ENCODE measurements at places on chromosomes 13 and 19.
A peak's percentile ranks its signal among the peaks of the same experiment; 100 is the strongest.

DNA sequence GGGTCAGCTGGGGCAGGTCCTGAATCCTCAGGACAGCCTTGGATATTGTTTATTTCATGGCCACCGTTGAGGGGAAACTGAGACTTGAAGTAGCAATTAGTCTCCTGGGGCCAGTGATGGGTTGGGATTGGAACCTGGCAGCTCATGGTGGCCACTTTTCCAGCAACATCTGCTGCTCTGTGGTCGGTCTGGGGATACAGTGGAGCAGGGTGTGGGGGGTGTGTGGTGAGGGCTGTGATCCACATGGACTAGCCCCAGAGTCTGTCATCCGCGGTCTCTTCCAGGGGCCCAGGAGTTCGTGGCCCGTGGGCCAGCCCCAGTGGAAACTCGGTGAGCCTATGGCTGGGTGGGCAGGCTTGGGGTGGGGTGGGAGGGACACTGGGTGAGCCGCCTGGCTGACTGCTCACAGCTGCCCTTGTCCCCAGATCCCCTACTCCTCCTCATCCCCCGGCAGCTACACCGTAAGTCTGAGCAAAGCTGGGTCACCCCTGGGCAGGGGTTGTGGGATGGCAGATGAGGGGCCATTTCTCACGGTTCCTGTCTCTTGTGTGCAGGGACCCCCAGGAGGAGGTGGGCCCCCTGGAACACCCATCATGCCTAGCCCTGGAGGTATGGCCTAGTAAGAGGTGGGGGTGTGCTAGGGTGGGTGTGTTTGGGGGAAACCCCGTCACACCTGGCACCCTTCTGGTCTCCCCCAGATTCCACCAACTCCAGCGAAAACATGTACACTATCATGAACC lies 5.5 kb downstream of the ISYNA1 start:
- DNase-seq, result no peak

GRCh38 chr19:34639491-34640085 lies 37.4 kb downstream of the SCGB2B2 start:
- DNase-seq, result no peak

DNA sequence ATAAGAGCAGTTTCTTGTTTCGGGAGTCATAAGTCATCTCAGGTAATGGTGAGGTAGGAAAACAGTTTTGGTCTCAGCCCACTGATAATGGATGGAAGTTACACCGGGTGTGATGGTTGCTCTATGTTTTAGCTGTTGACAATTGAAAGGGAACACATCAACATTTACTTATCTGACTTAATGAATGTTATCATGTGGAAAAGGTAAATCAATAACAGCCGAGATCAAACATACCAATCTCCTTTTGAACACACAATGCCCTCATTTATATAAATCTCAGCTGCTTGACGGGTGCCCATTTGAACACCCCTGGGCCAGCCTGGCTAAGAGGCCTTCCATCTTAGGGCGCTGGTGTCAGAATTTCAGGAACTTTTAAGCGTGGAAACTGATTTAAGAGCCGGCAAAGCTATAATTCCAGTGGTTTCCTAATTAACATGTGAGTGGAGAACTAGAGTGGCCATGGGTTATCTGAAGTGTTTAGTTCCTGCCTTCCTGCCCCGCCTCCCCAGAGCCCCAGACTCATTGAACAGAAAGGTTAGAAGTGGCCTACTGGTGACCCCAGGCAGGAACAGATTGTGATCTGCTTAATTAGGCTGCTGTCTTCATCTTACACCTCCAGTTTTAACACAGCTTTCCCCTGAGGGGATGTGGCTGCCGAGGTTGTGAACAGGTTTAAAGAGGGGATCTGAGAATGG lies 572.7 kb downstream of the FGF9 start:
- no peak for DNase-seq

GRCh38 chr19:28103921-28104320 lies 1109.0 kb downstream of the UQCRFS1 start:
- DNase-seq, result no peak

DNA sequence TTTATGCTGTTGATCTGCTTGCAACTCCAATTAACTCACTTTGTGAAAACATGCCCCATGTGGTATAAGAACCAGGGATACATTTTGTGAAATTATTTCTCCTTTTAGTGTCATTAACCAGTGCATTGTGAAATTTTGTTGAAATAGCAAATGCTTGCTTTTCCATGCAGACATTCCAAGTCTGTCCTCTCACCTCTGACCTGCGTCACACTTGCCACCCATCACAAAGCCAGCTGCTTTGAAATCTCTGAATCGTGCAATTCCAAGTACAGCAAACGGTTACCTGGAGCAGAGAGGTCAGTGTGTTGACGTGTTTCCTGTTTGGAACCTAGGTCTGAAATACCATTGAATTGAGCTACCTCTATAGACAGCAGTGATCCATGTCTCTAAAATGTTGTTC lies 4.9 kb upstream of the SLC25A15 start:
- DNase-seq, result peak; percentile 22

GRCh38 chr19:10431943-10432735 lies 11.8 kb downstream of the PDE4A start:
- no peak for DNase-seq

GRCh38 chr19:2974342-2975041 lies 2.9 kb upstream of the TLE6 start:
- DNase-seq, result no peak

GRCh38 chr13:41854758-41855157 lies 106.2 kb downstream of the VWA8 start:
- no peak for DNase-seq

DNA sequence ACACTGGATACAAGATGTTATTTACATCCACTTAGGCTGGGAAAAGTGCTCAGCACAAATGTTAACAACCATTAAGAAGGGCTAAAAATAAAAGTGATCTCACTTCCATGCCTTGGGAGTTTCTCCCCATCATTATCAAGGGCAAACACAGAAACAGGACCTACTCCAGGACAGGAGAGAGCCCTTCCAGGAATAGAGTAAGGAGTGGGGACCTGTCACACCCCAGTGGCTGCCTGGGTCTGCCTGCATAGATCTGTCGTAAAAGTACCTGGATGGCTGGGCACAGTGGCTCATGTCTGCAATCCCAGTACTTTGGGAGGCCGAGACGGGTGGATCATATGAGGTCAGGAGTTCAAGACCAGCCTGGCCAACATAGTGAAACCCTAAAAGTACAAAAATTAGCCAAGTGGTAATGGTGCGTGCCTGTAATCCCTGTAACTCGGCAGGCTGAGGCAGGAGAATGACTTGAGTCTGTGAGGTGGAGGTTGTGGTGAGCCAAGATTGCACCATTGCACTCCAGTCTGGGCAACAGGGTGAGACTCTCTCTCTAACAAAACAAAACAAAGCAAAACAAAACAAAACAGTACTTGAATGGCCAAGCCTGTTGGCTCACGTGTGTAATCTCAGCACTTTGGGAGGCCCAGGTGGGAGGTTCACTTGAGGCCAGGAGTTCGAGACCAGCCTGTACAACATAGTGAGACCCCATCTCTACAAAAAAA lies 5.6 kb downstream of the ATP8A2 start:
- DNase-seq, result no peak

DNA sequence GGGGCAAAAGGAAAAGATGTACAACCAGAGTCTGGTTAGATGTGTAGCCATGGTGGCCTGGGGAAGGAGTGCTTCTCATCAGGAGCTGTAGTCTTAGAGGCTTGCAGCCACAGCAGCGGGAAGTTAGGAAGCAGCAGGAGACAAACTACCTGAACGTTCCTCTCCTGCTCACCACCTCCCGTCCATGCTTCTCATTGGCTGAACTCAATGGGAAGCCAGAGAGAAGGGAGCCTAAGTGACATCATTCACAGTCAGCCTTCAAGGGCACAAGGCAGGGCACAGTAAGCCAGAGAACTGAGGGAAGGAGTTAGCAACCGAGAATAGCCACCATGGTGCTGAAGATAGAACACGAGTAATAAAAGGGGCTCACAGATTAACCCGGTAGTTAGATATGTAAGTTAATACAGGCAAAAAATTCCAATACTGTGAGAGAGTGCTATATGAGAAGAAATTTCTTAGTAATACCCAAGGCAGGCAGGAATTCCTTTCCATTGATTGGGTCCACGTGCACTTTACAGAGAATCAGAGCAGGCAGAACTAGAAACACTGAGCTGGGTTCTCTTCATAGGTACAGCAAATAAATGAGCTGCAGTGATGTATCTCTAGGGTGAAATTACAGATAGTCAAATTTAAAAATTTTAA lies 391.5 kb upstream of the DACH1 start:
- no peak for DNase-seq

DNA sequence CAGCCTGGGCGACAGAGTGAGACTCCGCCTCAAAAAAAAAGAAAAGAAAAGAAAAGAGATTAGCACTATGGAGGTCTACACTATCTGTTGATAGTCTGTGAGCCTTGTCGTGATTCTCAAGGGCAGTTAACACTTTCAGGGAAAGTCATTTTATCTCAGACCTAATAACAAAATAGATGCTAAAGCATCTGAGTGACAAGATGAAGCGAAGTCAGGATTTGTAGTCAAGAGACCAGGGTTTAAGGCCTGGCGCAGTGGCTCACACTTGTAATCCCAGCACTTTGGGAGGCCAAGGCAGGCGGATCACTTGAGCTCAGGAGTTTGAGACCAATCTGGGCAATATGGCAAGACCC lies 13.3 kb upstream of the RAB8A start:
- DNase-seq, result no peak

- no peak for DNase-seq
Observed at GRCh38 chr13:31774186-31774750, 34.9 kb downstream of the RXFP2 start.

- no peak for DNase-seq
Observed at GRCh38 chr13:44764302-44764692, 188.2 kb upstream of the TSC22D1 start.

- DNase-seq, result no peak
Observed at GRCh38 chr19:2791876-2792275, 6.6 kb downstream of the THOP1 start.

DNA sequence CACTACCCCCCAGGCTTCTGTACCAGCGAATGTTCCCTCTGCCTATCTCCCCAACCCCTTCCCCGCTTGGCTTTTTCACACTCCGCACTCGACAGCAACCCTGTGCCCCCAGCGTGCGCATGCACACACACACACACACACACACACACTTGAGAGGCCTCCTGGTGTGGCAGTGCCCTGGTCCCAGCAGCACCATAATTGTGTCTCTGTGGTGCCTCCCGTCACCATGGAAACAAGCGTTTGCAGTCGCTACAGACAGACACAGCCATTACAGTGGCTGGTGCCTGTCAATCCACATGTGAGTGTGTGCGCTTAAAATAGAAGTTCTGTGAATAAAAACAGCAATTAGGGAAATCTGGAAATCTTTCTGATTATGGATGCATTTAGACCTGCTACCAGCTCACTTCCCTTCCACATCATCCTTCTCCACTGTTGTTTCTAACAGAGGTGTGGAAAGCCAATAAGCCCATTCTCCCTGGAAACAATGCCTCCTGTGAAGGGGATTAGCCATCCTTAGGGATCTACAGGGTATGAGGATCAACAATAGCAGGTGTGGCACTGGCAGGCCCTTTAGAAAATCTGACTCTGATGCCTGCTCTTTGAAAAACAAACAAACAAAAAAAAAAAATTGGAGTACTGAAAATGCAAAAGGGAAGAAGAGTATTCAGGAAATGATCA lies 146.3 kb downstream of the DCLK1 start:
- DNase-seq, result no peak

Data from epithelial cell of proximal tubule (primary cell).